ENCODE measurements at places on chromosomes 13 and 19.

GRCh38 chr19:13920940-13921747 is 15.1 kb downstream of the CC2D1A start:
- no peak for DNase-seq

DNA sequence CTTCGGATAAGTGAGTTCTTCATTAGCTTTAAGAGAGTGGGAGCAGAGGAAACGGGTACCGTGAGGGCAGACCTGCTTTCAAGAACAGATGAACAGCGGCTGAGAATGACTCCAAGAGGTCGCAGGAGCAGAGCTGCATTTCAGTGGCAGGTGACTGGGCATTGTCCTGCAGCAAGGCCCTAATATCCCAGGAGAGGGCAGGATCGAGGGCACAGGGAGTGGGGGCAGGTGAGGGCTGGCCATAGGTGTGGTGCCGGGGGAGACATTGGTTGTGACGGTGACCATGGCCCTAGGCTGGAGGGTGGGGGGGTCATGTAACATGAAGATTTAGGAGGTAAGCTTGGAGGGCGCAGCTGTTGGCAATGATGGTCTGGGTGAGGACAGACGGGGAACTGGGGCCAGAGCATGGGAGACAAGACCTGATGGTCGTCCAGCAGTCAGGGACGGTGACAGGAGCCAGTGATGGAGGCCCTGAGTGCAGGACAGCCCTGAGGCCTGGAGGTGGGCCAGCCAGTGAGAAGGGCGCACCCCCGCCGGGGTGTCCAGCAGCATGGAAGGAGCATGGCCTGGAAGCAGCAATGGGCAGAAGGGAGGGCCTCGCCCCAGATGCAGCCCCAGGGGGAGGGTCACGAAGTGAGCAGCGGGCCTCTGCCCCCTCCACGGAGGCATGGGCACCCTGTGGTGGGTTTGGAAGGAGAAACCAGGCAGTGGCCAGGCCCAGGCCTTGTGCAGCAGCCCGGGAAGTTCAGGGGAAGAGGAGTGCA is 29.2 kb upstream of the LAMP1 start:
- DNase-seq = no peak

GRCh38 chr13:99191900-99192399 is 8.7 kb upstream of the UBAC2 start:
- DNase-seq = no peak

- peak; percentile 75 for DNase-seq
Measured at GRCh38 chr19:6021878-6022569, 44.1 kb upstream of the RANBP3 start.

DNA sequence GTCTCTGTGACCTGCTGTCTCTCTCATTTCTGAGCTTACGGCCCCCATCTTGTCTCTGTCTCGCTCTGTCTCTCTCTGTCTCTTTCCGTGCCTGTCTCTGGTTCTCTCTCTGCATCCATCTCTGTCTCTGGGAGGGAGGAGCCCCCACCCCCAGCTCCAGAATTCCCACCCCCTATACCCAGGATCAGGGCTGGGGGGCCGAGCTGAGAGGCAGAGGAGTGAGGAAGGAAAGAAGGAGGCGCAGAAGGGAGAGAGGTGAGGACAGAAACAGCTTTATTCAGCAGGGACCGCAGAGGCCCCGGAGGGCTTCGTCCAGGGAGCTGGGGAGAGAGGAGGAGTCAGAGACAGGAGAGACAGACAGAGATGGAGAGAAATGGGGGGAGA is 14.0 kb downstream of the JOSD2 start:
- DNase-seq = no peak

DNA sequence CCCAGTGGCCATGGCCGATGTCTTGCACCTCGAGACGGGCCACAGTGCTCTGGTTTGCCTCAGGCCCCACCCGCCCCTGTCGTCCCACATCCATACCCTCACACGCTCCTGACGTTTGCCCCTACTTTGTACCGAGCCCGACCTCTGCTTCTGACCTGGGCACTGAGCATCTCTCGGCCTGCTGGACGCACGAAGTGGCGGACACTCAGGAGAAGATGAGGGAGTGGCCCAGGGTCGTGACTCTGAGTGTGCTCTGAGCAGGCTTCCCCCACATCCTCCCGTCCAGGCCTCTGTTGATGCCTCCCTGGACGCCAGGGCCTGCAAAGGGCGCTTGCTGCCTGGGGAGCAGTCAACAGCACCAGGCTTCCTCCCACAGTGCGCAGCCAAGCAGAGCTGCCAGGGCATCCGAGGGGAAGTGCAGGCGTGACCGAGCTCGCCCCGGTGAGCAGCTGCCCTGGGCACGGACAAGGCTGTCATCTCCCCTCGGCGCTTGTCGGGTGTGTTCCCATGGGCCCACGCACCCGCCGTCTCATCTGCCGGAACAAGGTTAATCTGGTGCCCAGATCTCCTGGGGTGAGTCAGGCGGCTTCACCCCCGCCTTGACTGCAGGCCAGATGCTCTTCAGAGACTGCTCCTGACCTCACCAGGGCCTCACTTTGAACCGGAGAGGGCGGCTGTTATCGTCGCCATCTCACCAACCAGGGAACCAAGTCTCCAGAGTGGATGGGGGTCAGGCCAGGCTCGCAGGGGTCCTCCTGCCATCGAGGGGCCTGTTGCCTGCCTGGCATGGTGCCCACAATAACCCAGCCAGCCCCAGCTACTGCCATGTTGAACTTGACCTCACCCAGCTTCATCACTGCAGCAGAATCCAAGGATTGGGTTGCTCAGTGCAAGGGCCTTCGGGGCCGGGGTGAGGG is 27.2 kb downstream of the COMP start:
- DNase-seq = no peak

GRCh38 chr19:8890260-8890659 is 58.1 kb downstream of the MBD3L1 start:
- DNase-seq = no peak

GRCh38 chr19:31427857-31428256 is 78.6 kb upstream of the TSHZ3 start:
- no peak for DNase-seq

GRCh38 chr19:52691215-52691610 is 43.6 kb downstream of the ZNF611 start:
- DNase-seq = no peak

GRCh38 chr19:24040621-24041020 is 46.4 kb upstream of the ZNF254 start:
- DNase-seq = no peak

DNA sequence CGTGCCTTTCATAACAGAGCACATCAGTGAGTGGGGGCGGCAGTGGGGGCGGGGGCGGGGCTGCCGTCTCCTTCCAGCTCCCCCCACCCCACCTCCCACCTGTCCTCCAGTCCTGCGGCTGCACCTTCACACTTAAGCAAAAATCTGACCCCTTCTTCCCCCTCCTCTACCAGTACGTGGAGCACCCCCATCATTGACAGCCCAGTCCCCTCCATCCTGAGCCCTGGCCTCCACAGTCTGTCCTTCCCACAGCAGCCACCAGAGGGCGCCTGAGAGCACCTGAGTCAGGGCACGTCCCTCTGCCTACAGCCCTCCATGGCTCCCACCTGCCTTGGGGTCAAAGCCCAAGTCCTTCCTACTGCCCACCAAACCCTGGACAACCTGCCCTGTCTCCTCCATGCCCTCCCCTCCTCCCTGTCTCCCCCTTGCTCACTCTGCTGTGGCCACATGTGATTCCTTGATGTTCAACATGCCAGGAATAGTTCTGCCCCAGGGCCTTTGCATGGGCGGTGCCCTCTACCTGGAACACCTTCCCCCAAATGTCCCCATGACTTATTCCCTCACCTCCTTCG is 4.0 kb downstream of the EBI3 start:
- DNase-seq = peak; percentile 62

DNA sequence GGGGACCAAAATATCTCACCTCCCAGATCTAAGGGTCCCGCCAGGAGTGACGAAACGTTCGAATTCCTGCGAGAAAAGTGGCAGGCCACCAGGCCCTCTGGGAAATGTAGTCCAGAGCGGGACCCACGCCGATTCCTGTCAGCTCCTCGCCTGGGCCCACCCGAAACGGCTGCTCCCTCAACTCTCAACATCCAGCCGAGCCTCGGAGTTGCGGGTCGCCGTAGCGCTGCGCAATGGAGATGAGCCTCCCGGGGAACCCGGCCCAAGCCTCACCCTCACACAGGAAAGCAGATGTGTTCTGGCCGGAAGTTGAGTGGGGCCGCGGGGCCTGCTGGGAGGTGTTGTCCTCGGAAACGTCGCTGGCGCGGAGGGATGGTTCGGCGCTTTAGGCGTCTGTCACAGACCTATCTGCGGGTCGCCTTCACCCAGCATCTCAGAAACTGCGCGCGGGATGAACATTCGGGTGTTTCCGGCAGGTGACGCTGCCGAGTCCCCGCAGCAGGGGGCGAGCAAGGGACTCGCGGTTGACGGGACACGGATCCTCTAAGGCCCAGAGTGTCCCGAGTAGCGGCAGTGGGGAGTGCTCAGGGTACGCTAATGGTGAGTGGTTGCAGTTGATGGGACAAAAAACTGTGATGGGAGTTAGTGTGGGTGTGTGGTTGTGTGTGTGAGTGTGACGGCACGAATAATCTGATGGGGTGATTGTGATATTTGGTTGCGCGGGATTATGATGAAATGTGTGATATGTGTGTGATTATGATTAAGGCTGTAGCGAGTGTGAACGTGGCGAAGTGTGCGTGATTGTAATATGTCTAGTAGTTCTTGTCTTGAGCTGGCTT is at the start of the genes ZNF568 and ZNF829:
Gene ZNF568 (plus strand): TSS at position 341 of the 839 bp plus-strand sequence. CDS start 6,439 bp downstream, outside the sequence.
Gene ZNF829 (minus strand): TSS at position 300 of the 839 bp plus-strand sequence. CDS start 1,124 bp downstream, outside the sequence.
- peak; percentile 90 for DNase-seq

GRCh38 chr13:40042991-40043390 is 387.5 kb downstream of the COG6 start:
- DNase-seq = no peak

- DNase-seq = no peak
Measured at GRCh38 chr13:73482556-73482955, 423.8 kb downstream of the KLF5 start.

DNA sequence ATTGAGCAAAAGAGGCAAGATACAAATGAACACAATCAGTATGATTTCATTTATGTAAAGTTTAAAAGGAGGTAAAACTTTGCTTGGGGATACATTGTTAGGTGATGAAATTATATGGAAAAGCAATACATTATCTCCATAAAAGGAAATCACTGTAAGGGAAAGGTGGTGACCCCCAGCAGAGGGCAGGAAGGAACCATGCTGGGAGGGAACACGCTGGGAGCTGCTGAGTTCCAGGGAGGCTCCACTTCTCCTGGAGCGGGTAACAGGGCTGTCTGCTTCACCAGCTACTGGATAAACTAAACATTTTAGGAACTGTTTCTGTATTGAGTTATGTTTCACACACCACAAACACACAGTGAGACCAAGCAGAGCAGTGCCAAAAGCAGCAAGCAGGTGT is 91.2 kb downstream of the KATNAL1 start:
- no peak for DNase-seq

GRCh38 chr13:103188713-103189326 is 122.6 kb upstream of the SLC10A2 start:
- DNase-seq = no peak

DNA sequence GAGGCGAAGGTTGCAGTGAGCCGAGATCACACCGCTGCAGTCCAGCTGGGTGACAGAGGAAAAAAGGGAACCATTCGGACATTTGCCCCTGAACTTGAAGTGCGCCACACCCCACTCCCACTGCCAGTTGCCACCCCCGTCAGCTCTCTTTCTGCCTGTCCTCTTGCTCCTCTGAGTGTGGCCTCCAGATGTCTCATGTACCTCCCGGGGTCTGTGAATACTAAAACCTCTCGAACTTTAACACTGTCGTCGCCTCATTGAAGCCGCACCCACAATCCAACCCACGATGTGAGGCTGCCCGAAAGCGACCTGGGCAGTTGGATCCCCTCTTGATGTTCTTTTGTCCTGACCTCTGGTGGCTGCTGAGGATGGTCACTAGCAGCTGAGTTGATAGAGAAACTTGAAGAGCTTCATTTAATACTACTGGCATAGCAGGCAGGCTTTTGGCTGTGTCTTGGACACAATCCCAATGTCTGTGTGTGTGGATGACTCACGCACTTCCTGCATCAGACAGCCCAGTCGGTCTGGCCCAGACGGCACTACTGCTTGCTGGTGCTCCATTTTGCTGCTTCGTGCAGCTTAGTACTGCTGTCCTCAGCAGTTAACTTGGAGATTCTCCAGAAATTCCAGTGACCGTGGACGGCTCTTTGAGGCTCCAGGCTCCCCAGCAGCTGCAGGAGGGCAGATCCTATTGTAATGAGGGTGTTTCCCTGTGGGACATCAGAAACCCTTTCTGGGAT is 4.2 kb downstream of the FPR3 start:
- no peak for DNase-seq

- no peak for DNase-seq
Measured at GRCh38 chr13:20291037-20291436, 58.9 kb upstream of the GJB6 start.

DNA sequence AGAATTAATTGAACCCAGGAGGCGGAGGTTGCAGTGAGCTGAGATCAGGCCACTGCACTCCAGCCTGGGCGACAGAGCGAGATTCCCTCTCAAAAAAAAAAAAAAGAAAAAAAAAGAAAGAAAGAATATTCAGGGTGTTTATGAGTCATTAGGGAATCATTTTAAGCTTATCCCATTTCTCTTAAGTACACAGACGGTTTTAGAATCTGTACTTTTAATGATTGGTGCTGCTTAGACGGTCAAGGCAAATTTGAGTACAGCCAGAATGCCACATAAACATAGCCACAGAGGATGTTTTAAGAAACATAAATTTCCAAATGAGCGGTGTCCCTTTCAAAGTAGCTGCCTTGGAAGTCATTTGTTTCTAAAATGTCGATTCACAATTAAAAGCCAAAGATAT is 2.6 kb downstream of the SPRYD7 start:
- no peak for DNase-seq

- DNase-seq = no peak
Measured at GRCh38 chr13:70723732-70724131, 615.5 kb upstream of the KLHL1 start.

Data from activated CD4-positive, alpha-beta T cell treated with anti-CD3 and anti-CD28 coated beads, Interleukin-2, amount 50 U/mL, for 4 hours (primary cell).